ENCODE measurements at places on chromosomes 11 and 22. TPM values are rescaled to one million over a fixed set of nuclear protein-coding genes. Genes with fewer than 3 reads are reported as not detected.

- no peak for DNase-seq
Measured at GRCh38 chr22:41808400-41808799, 7.9 kb downstream of the CCDC134 start.

DNA sequence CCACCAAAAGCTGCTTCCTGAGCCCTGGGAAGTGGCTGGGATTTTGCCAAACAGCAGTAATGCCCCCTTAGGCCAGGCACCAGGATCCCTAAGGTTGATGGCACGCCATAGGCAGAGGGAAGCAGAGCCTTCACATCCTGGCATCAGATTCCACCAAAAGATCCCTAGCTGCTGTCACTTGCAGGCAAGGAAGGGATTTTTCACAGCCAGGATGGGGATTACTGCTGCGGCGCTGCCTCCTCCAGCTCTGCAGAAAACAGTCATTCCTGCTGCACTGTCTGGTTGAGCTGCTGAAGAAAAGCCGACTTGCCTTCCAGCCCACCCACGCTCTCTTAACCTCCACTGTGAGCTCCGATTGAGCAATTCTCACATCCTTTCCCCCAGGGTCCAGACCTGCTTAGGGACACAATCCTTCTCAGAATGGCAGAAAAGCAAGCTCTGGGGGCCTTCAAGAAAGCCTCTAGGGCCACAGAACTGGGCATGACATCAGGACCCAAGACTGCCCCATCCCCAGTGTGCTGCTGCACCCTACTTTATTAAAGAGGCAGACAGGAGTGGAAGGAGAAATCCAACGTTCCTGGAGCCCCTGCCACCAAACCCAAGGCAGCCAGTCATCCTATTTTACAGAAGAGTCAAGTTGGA lies 19.9 kb downstream of the SYN3 start:
- no peak for DNase-seq

- DNase-seq, result no peak
Measured at GRCh38 chr22:32331918-32332725, 25.5 kb upstream of the RFPL3 start.

DNA sequence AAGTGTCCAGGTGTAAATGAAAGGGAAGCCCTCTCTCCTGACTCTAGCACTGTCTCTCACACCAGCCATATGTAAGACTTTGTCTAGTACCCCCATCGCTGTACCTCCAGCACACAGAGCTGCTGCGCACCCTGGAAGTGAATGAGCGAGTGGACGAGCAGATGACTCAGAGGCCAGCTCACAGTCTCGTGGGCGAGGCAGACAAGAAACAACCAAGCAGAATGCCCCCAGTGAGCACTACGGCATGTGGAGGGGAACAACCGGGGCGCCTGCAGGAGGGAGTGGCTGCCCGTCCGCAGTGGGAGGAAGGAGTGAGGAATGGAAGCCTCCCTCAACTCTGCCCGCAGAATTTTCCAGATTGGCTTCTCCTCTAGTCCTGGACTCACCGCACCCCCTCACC lies 46.4 kb downstream of the MCM5 start:
- no peak for DNase-seq

DNA sequence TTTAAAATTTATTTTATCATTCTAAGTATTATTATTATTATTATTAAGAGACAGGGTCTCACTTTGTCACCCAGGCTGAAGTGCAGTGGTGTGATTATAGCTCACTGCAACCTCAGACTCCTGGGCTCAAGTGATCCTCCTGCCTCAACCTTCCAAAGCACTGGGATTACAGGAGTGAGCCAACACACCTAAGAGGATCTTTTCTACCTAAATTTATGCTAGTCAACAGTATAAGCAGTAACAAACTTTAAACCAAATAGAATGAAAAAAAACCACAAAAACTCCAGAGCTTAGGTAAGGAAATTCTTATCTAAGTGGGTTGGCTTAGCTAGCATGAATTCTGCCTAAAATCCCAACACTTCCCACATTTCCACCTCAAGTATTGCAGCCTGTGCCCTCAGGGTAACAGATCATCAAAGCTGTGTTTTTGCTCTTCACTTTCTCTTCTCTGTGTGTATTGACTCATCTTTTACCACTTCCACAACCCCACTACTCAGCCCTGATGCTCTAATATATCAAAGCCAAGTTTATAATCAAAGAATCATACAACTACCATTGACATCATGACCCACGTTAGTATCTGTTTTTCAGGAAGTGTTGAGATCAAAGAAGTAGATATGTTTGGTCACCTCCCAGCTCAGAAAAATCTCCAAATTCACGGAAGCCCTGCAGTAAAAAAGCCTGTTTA lies 93.7 kb upstream of the SPON1 start:
- DNase-seq, result no peak

- no peak for DNase-seq
Measured at GRCh38 chr11:32154275-32154674, 63.4 kb downstream of the RCN1 start.

- DNase-seq, result peak; percentile 12
Measured at GRCh38 chr11:1968454-1969002, 21.4 kb downstream of the MRPL23 start.

GRCh38 chr22:35172442-35172841 lies 84.9 kb upstream of the HMGXB4 start:
- no peak for DNase-seq

GRCh38 chr11:123409456-123410217 lies 20.4 kb upstream of the GRAMD1B start:
- DNase-seq, result no peak

DNA sequence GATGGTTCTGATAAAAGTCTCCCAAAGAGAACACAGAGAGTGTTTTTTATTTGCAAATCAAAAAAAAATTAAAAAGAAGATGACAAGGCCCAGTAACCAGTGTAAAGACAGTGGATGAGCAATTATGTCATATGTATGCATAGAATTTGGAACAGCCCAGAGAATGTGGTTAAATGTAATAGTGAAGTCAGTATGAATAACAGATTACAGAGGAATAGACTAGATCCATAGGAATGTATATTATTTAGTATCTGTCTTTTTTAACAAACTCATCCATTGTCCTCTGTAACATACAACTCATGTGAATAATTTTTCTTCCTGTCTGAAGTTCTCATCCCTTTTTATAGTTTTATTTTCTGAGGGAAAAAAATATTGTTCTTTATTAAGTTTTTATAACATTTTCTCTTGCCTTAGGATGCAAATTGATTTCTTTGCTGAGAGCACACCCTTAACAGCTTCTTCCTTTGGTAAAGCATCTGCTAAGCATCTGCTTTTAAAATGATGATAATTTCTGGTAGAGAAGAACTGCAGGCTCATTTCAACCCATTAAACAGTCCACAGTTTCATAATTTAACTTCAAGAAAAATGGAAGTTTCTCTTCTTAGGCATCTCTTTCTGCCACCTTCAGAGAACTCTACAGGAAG lies 266.5 kb upstream of the MTNR1B start:
- DNase-seq, result no peak

Gene SEPTIN5
- total RNA-seq, result 227 TPM

Gene NRGN
- total RNA-seq, result 11.1 TPM

Gene BBS1
- 23.4 TPM for total RNA-seq

Gene C11orf91
- not detected for total RNA-seq

Gene TRIM64C
- not detected for total RNA-seq

Gene FOLH1
- total RNA-seq, result 0.49 TPM

Gene BRSK2
- total RNA-seq, result 2.1 TPM

Gene GRAP2
- total RNA-seq, result 5.5 TPM

Gene FAT3
- total RNA-seq, result 1.1 TPM

Gene INPP5J
- 43.2 TPM for total RNA-seq

Measured in right cardiac atrium (tissue), 5 donors.